ENCODE measurements at places on chromosomes 7 and 10.
A peak's percentile ranks its signal among the peaks of the same experiment; 100 is the strongest.

DNA sequence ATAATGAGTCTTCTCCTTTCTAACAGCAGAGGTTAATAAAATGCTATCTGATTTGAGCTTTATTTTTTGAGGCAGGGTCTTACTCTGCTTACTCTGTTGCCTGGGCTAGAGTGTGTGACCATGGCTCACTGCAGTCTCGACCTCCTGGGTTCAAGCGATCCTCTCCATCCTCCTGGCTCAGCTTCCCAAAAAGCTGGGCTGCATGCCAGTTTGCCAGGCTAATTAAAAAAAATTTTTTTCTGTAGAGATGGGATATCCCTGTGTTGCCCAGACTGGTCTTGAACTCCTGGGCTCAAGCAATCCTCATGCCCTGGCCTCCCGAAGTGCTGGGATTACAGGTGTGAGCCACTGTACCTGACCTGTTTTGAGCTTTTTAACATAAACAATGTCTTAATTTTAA lies 56.7 kb downstream of the SCD start:
- no peaks in the 10 kb centered on the region for H3K27me3 ChIP-seq
- H3K27ac ChIP-seq, result no peak overlapping the region
- no peak for DNase-seq
- H3K4me3 ChIP-seq, result no peak overlapping the region

DNA sequence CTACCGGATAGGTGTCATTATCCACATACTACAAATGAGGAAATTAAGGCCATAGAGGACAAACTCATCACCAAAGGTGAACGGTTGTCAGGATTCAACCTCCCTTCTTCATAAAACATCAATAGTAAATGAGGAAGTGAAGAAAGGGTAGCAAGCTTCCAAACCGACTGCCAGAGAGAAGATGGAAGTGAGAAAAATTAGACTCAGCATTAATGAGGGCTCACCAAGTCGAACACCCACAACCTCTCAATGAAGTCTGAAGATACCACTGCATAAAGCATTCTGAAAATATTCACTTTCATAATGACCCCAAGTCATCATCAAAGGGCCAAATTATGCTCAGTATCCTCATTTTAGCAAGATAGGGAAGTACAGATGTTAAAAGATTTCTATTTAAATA lies 29.6 kb downstream of the ABCB4 start:
- H3K27me3 ChIP-seq, result no peaks in the 10 kb centered on the region
- no peak overlapping the region for H3K27ac ChIP-seq
- no peak for DNase-seq
- no peaks in the 10 kb centered on the region for H3K4me1 ChIP-seq

DNA sequence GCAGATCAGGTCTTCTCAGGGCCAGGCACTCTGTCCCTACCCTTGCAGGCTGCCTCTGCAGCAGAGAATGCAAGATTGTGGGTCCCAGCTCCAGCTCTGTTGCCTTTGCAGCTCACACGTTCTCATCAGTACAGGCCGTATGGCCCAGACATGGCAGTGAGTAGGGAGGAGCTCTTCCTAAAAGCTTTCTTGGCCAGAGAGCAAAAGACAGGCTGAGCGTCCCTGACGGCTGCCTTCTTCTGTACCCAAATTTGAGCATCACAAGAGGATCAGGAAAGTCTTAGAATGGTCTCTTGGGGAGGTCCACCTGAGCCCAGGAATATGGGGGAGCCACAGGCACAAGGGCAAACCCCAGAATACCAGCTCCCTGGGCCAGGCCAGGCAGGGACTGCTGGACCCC lies 266.3 kb upstream of the ZMIZ1 start:
- no peak overlapping the region for H3K4me3 ChIP-seq
- H3K4me1 ChIP-seq, result peaks cover 61% of the 10 kb centered on the region
- H3K36me3 ChIP-seq, result no peaks in the 10 kb centered on the region
- no peaks in the 10 kb centered on the region for H3K27me3 ChIP-seq
- DNase-seq, result no peak

DNA sequence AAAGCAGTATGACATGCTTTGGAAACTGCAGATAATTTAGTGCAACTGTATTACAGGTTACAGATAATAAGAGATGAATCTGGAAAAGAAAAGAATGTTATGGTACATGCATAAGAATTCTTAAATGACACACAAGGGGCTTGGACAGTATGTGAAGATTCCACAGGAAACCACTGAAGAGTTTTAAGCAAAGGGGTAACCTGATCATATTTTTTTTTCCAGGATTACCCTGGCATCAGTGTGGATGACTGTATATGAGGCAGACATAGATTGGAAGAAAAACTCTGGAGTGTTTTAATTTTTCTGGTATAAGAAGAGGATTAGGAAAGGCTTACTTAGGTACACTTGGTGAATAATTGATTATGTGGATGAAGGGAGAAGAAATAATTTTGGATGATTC lies 8.1 kb downstream of the TFPI2 start:
- H3K27ac ChIP-seq, result no peak overlapping the region
- H3K27me3 ChIP-seq, result no peaks in the 10 kb centered on the region
- no peaks in the 10 kb centered on the region for H3K36me3 ChIP-seq
- no peak for DNase-seq
- no peaks in the 10 kb centered on the region for H3K4me1 ChIP-seq

- H3K4me1 ChIP-seq, result peaks cover 27% of the 10 kb centered on the region
- H3K36me3 ChIP-seq, result no peaks in the 10 kb centered on the region
- H3K27me3 ChIP-seq, result no peaks in the 10 kb centered on the region
- H3K27ac ChIP-seq, result peak overlapping the region; percentile 22
- DNase-seq, result no peak
Measured at GRCh38 chr10:43979551-43979950, 330.9 kb upstream of the ZNF32 start.

DNA sequence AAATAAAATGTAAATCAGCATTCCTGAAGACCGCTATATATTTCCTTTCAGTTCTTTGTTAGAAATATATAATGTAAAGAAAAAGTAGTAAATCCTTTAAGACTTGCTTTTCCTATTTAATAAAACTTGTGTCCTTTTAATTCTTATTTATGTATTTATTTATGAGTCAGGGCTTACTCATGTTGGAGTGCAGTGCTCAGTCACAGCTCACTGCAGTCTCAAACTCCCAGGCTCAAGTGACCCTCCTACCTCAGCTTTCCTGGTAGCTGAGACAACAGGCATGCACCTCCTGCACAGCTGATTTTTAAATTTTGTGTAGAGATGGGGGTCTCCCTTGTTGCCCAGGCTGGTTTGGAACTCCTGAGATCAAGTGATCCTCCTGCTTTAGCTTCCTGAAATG lies 724.5 kb downstream of the ANKRD7 start:
- no peak overlapping the region for H3K4me3 ChIP-seq
- H3K36me3 ChIP-seq, result no peaks in the 10 kb centered on the region
- DNase-seq, result no peak
- no peaks in the 10 kb centered on the region for H3K4me1 ChIP-seq
- H3K27ac ChIP-seq, result no peak overlapping the region

DNA sequence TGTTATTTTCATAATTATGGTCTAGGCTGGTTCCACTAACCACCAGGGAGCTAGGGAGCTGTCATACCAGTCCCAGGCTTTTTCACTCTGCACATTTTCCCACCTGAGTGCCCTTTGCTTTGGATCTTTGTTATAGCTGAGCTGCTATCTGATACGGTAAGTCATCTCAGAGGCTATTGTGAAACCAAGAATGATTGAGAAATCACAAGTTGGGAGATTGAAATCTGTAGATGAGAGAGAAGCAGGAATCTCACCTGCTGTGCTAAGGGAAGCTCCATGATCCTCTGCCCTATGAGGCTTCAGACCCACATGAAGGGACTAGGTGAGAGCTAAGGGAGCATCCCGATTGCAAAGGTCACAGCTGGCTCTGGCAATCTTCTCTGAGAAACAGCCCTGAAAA lies 307.8 kb downstream of the REEP3 start:
- H3K4me1 ChIP-seq, result no peaks in the 10 kb centered on the region
- DNase-seq, result no peak
- H3K4me3 ChIP-seq, result no peak overlapping the region
- no peaks in the 10 kb centered on the region for H3K36me3 ChIP-seq

DNA sequence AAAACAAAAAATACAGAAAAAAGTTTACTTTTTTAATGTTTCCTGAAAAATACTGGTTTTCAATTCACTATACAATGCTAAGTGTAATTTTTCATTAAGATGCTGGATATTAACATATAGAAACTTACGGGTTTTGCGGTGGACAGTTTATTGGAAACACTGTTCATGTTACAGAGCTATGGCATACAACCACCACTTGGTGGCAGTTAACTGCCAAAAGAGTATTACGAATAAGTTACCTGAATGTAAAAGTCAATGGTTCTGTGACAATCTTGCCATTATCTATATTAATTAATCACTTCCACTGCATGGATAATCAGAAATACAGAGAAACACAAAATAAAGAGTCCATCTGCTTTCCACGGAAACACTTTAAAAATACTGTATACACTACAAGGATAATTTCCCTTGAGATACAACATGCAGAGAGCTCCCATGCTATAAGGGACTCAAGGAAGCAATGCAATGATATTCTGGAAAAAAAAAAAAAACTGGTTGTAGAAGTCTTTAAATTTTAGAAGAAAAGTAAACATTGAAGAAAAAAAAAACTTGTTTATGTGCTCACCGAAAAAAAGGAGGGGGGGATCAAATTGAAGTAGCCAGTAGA lies 97.0 kb downstream of the TPK1 start:
- no peak overlapping the region for H3K27ac ChIP-seq
- peaks cover 11% of the 10 kb centered on the region for H3K4me1 ChIP-seq
- H3K4me3 ChIP-seq, result no peak overlapping the region
- no peak for DNase-seq

GRCh38 chr7:141884539-141885225 lies 31.5 kb upstream of the OR9A4 start:
- H3K36me3 ChIP-seq, result no peaks in the 10 kb centered on the region
- no peaks in the 10 kb centered on the region for H3K4me1 ChIP-seq
- H3K27ac ChIP-seq, result no peak overlapping the region
- no peaks in the 10 kb centered on the region for H3K27me3 ChIP-seq
- H3K4me3 ChIP-seq, result no peak overlapping the region
- no peak for DNase-seq

- H3K27ac ChIP-seq, result no peak overlapping the region
- no peak overlapping the region for H3K4me3 ChIP-seq
- H3K36me3 ChIP-seq, result no peaks in the 10 kb centered on the region
- no peaks in the 10 kb centered on the region for H3K4me1 ChIP-seq
- no peak for DNase-seq
Measured at GRCh38 chr7:124784879-124785818, 19.6 kb upstream of the GPR37 start.

- H3K36me3 ChIP-seq, result peaks cover 9% of the 10 kb centered on the region
- DNase-seq, result no peak
- H3K27ac ChIP-seq, result peak overlapping the region; percentile 99
- no peak overlapping the region for H3K4me3 ChIP-seq
- no peaks in the 10 kb centered on the region for H3K27me3 ChIP-seq
Measured at GRCh38 chr10:79130846-79131245, 62.1 kb downstream of the ZMIZ1 start.

DNA sequence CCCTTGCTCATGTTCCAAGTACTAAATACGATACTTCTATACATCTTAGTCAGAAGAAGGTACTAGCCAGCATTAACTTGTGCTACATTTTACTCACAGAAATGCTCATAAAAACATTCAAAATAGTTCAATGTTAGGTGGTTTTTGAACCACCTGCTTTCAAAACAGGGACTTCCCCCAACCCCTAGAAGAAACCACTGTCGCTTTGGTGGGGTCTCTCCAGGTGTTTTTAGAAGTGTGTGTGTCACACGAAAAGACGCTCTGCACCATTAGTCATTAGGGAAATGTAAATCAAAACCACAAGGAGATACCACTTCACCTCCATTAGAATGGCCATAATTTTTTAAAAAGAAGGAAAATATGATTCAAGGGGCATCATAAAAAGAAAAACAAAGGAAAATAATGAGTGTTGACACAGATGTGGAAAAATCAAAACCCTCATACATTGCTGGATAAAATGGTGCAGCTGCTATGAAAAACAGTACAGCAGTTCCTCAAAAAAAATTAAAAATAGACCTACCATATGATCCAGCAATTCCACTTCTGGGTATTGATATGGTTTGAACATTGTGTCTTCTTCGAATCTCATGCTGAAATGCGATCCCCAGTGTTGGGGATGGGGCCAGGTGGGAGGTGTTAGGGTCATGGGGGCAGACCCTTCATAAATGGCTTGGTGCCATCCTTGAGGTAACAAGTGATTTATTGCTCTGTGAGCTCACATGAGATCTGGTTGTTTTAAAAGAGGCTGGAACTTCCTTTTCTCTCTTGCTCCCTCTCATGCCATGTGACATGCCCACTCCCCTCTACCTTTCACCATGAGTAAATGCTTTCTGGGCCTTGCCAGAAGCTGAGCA lies 74.2 kb downstream of the MALSU1 start:
- H3K36me3 ChIP-seq, result no peaks in the 10 kb centered on the region
- H3K4me3 ChIP-seq, result no peak overlapping the region
- H3K27me3 ChIP-seq, result no peaks in the 10 kb centered on the region
- DNase-seq, result no peak
- no peak overlapping the region for H3K27ac ChIP-seq

- H3K4me3 ChIP-seq, result no peak overlapping the region
- DNase-seq, result no peak
- peak overlapping the region; percentile 87 for H3K27ac ChIP-seq
- peaks cover 60% of the 10 kb centered on the region for H3K4me1 ChIP-seq
- no peaks in the 10 kb centered on the region for H3K27me3 ChIP-seq
Measured at GRCh38 chr10:71744897-71745663, 25.5 kb upstream of the C10orf105 start.

DNA sequence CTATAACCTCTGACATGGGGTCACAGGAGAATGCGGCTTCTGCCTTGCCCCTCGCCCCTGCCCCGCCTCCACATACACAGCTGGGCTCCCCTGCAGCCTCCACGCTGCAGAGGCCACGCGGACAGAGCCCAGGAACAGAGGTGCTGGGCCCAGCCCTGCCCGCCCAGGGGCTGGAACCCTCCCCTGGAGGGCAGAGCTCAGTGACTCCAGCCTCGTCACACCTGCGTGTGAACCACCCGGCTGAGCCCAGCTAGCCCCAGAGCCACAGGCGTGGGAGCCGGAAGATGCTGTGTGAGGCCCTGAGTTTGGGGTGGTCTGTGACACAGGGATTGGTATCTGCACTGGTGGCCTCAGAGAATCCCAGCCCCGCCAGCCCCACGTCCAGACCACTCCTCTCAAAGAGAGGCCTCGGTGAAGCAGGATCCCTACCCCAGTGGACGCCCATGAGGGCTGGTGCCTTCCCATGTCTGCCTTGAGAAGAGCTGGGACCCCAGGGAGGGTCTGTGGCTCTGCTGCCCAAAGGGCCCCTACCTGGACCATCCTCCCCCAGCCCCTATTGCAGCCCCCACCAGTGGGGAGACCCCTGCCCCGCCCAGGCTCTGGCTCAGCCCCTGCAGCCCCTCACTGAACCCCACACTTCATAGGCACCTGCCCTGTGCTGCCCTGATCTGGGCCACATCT lies 8.1 kb upstream of the ADAP1 start:
- peak; percentile 8 for DNase-seq
- no peak overlapping the region for H3K27ac ChIP-seq
- H3K27me3 ChIP-seq, result peaks cover 4% of the 10 kb centered on the region

GRCh38 chr7:66296557-66296956 lies 91.4 kb downstream of the TPST1 start:
- no peaks in the 10 kb centered on the region for H3K27me3 ChIP-seq
- H3K4me1 ChIP-seq, result no peaks in the 10 kb centered on the region
- no peak overlapping the region for H3K4me3 ChIP-seq
- H3K36me3 ChIP-seq, result peaks cover 3% of the 10 kb centered on the region
- no peak for DNase-seq
